ENCODE measurements at places on chromosomes 1 and 21.

- DNase-seq = no peak
Observed at GRCh38 chr1:85328713-85329397, 52.4 kb upstream of the BCL10 start.

DNA sequence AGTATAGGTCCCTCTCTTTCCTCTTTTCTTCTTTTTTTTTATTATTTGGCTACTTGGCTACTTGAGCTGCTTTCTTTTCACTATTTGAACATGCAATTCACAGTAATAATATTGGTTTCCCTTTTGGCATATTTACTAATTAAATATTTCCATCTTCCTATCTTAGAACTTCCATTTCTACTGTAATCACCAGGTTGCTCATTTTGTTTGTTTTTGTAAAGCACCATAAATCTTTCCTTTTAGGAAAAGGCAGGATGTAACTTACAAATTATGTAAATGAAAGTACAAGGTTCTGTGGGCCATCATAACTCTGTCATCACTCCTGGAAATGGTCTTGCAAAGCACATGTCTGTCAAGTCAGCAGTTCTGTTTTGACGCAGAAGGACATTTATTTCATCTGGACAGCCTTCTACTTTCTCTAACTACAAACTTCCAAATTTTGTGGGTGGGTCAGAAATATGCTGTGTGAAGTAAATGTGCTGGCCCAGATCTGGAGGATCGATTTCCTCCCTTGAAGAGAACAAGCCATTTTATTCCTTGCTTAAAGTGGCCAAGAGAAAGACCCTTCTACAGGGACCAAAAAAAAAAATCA, 71.7 kb upstream of the TNFSF18 start:
- no peak for DNase-seq

DNA sequence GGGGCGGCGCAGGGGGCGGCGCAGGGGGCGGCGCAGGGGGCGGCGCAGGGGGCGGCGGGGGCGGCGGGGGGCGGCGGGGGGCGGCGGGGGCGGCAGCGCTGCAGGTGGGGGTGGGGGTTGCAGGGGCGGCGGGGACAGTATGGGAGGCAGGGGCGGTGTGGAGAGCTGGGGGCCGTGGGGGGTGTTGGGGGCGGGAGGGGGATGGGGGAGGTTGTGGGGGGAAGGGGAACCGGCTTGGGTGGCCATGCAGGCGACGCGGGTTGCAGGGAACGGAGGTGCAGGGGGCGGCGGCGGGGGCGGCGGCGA, 13.0 kb upstream of the SLC19A1 start:
- no peak for DNase-seq

DNA sequence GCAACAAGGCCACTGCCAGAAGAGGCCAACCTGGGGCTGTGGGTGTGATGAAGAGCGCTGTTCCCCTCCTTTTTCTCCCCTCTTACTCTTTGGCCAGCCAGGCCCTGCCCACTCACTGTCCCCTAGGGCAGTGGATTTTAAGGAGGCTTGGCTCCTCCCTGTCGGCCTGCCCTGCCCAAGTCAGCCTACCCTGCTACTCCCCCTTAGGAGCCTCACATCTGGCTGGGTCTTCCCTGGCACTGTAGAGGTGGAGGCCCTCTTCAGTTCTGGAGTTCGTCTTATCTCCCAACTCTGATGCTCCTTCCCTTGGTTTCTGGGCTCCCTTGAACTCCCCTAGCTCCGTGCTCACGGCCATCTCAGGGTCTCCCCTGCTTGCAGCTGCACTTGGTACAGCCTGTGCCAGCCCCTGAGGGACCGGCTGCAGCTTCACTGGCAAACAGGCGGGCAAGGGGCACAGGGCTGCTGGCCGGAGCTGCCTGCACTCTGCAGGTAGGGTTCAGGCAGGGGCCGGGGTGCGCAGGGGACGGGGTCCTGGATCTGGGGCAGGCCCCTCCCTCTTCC, 4.0 kb downstream of the AMPD2 start:
- DNase-seq = no peak

- DNase-seq = no peak
Observed at GRCh38 chr1:226792368-226792767, 53.3 kb upstream of the ITPKB start.

DNA sequence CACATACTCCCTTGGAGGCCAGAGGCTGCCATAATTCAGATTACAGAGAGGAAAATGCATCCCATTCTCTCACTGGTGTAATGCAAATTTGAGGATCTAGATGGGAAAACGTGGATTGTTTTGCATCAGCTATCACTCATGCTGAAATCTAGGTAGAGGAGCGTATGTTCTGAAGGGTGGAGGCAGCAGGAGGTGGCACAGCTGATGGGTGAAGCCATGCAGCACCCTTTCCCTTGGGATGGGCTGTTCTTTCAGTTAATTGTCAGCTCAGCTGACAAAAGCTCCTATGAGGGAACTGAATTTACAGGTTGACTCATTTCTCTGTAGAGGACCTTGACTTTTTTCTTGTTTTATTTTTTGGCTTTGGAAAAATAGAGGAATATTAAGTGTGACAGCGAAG, 41.8 kb downstream of the CAMTA1 start:
- no peak for DNase-seq

GRCh38 chr1:161162052-161162451, 2.8 kb downstream of the USP21 start:
- DNase-seq = no peak

DNA sequence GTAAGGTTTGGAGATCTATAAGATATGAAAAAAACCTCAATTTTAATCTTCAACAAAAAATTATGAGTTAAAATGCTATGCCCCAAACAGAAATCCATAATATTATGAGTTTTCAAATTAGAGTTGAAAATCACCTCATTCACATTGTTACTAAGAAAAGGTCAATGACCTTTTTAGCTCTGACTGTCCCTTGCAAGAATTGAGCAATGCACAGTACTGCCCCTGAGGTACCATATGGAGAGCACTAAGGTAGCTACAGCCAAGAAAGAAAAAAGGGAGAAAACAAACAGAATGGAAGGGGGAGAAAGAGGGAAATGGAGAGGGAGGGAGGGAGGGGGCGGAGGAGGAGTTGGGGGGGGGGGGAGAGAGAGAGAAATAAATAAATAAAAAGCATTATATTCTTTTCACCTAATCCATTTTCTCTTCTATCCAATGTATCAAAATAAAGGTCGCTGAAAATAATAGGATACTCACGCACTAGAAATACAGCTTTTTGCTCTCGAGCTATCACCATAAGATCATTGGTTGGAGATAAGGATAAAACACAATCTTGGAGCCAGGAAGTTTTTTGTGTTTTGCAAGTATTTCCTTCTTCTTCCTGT, 58.8 kb downstream of the RAB3GAP2 start:
- DNase-seq = no peak

DNA sequence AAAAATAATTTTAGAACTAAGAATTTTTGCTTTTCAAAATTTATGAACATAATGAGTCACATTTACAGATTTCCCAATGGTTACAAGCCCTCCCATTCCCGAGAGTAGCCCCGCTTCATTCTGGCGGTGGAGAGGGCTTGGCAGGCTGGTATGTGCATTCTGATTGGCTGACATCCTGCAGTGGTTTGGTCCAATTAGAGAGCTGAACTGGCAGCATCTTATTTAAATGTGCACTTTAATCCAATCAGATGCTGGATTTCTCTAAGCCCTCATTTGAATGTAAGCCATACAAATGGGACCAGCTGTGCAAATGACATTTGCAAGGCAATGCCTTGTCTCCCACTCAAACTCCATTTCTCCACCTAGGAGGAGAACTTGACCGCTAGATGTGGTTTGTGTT, 18.0 kb upstream of the TRIM17 start:
- DNase-seq = no peak

DNA sequence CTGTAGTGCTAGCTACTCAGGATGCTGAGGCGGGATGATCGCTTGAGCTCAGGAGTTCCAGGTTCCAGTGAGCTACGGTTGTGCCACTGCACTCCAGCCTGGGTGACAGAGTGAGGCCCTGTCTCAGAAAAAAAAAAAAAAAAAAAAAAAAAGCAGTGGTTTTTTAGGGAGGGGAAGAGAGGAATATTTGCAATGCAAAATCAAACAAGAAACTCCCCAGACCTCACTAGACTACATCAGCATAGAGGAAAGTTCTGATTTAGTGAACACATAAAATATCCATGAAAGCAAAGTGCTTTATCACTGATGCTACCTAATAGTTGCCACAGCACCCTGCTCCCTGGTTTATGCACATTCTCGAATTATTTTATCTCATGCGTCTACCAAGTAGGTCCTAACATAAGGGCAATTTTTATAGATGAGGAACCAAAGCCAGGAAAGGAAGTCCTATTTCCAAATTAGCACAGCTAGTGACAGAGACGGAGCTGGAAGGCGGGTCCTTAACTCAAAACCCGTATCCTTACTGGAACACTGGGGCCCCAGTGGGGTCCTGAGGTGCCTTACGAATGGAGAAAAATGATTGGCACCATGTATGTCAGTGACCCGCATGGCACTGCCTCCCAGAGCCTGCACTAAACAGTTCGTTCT, 50.7 kb upstream of the GPR157 start:
- no peak for DNase-seq

DNA sequence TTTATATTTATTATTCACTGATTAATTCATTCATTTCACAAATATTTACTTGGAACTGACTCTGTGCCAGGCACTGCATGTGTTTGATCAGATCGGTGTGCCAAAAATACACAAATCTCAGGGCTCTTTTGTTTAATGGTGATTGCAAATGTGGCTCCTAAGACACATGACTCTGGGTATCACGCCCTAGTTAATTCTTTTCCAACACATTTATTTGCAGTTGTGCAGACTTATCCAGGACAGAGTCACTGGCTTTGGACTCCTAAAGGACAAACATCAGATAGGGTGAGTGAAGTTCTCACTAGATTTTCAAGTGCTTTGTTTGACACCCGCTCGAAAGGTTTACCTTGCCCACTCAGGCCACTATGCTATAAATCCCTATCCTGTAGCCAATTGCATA, 335.5 kb downstream of the BARHL2 start:
- DNase-seq = no peak

- peak; percentile 71 for DNase-seq
Observed at GRCh38 chr1:15246960-15247614, at the start of gene FHAD1. FHAD1 (plus strand) TSS chr1:15247223; CDS start chr1:15251785, 4,562 bp downstream.

DNA sequence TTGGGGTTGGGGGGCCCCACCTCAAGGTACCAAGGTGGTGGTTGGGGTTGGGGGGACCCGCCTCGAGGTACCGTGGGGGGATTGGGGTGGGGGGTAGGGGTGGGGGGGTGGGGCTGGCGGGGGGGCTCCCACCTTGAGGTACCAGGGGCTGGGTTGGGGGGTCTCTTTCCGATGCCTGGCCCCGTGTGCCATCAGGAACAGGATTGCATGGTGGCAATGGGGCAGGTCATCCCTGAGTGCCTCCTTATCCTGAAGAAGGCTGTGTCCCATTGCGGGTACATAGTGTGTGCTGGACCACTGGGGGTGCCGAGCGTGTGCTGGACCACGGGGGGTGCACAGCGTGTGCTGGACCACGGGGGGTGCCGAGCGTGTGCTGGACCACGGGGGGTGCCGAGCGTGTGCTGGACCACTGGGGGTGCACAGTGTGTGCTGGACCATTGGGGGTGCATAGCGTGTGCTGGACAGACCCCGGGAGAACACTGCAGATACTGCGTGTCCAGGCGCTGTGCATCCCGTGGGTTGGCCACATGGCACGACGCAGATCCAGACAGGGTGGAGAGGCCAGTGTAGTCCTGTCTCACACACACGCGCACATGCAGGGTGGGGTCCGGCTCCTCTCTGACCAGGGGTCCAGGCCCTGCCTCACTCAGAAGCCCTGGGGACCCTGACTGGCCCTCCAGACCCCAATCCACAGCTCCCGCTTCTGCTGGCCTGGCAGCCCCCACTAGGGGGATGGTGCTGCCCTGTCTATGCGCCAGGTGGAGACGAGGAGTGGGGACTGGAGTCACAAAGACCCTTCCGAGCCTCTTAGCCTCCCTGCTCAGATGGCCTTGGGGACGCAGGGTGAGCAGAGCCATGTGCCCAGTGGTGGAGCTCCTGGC, 4.2 kb downstream of the SCNN1D start:
- no peak for DNase-seq

GRCh38 chr1:20787029-20787839, at the start of gene HP1BP3:
HP1BP3 (minus strand) TSS chr1:20787307; CDS start chr1:20780440, 6,867 bp downstream.
- peak; percentile 92 for DNase-seq

- no peak for DNase-seq
Observed at GRCh38 chr21:44603109-44603875, 2.9 kb downstream of the KRTAP10-7 start.

GRCh38 chr21:41465176-41465781, 39.2 kb downstream of the MX1 start:
- DNase-seq = no peak

- DNase-seq = no peak
Observed at GRCh38 chr1:181405584-181405983, 77.7 kb upstream of the CACNA1E start.

DNA sequence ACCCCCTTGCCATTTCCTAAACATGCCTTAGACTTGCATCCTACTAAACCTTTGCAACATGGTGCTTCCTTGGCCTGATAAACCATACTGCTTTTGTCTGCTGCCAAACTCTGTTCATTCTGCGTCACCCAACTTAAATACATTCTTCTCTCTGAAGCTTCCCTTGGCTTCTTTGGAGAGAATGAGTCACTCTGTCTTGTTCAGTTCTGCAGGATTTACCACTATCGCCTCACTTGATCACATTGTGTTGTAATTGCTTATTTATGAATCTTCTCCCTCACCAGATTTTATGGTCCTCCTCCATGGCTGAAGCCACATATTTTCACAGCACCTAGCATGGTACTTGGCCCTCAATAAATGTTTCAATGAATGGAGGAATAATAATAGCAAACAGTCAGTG, 21.7 kb upstream of the TUT4 start:
- DNase-seq = no peak

DNA sequence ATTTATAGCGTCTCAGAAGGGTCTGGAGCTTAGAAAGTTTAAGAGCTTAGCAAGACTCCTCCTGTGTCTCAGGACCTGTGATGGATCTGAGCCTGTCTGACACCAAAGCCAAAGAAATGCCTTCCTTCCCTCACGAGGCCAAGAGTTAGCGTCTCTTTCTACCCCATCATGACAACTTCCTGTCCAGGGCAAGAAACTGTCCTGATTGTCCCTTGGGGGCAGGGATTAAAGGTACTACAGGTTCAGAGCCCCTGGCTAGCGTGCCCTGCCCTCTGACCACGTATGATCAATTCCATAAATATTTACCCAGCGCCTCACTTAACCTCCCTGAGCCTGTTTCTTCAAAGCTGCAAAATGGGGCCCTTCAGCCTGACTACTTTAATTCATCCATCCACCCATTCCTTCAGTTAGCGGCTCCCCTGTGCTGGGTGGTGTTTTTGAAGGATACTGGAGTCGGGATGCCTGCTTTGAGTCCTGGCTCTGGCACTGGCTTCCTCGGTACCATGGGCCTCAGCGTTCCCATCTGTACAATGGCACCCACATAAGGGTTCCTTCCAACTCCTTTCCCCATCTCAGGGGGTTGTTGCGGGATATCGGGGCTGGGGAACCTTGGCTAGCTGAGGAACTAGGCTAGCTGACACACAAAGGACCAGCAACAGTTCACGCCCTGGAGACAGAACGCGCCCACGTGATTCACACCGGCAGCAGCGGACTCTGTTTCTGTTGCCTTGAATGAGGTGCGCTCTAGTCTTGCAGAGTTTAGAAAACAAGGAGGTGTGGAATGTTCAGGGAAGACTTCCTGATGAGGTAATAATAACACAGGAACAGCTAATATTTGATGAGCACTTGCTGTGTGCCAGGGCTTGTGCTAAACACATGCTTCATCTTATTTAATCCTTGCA, 23.0 kb upstream of the EPHA2 start:
- no peak for DNase-seq

- no peak for DNase-seq
Observed at GRCh38 chr1:52867087-52867863, 24.7 kb downstream of the ZYG11A start.

GRCh38 chr1:90174246-90174645, 179.3 kb downstream of the ZNF326 start:
- no peak for DNase-seq

GRCh38 chr1:220007438-220007837, 38.9 kb downstream of the EPRS1 start:
- no peak for DNase-seq
